Activated CD8-positive, alpha-beta T cell treated with anti-CD3 and anti-CD28 coated beads, Interleukin-2, amount 10 ng/mL, durations not matched to agents 7 days and 5 days (primary cell): ENCODE measurements at places on chromosomes 4 and X.

DNA sequence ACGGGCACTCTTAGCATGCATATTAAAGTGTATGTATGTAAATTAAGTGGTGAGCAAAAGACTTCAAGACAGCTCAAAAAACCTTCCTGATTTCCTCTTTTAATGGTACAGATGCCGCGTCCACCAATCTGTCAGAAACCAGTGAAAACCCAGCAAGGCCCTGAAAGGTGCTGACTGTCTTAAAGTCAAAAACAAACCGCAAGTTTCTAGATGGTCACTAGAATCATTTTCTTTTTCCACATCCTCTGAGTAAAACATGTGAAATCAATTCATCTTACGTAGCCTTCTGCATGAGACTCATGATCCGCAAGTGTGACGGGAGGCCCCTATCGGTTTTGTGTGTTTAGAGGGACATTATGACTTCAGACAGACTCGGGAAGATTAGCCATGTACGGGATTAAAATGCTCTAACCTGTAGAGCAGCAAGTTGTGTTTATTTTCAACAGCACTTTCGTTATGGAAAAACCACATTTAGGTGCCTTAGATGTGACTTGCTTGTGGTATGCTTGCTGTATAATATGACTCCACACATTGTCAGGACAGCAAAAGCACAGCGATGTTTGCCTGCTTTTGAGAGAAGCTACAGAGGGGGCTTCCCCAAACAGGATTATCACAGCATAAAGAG, 88.2 kb upstream of the STS start:
- DNase-seq = no peak

GRCh38 chr4:54282837-54283236, 53.7 kb downstream of the PDGFRA start:
- no peak for DNase-seq

GRCh38 chr4:177964693-177965168, 522.5 kb upstream of the AGA start:
- no peak for DNase-seq

GRCh38 chrX:20517565-20517964, 250.9 kb upstream of the RPS6KA3 start:
- DNase-seq = no peak

DNA sequence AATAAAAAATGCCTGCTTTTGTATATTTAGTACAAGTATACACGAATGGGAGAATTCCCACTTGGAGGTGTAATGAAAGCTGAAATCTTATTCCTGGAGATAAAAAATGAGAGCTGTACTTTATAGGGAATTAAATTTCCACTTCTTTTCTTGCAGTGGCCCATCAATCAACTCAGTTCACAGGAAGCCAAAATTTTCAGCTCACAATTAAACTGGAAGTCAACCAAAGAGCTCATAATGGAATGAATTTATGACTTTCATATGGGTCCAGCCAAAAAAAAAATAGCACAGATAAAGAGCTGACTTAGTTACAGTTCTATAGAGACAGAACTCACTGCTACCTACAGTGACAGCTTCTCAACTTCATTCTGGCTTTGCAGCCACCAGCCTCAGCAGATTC, 115.2 kb upstream of the TBC1D9 start:
- no peak for DNase-seq

- no peak for DNase-seq
Measured at GRCh38 chr4:159582685-159583084, 479.8 kb downstream of the RAPGEF2 start.

- DNase-seq = no peak
Measured at GRCh38 chrX:153595859-153596857, 2.8 kb downstream of the CCNQ start.

DNA sequence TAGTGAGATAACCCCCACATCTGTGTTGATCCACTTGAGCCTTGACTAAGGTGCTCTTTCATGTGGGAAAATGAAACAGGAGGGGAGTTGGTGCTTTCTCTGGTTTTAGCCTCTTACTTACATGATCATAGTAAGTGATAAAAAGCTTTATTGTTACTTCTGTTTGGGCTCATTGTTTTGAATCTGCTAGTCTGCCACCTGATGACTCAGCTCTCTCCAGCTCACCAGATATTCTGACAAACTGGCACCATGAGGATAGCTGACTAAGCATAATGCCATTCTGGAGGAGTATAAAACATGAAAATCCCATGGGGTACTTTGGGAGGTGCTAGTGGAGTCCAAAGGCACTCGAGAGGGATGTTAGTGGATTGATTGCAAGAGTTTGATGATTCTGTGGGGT, 824.0 kb downstream of the RAPGEF2 start:
- no peak for DNase-seq

GRCh38 chr4:38861791-38862190, 5.2 kb upstream of the TLR6 start:
- DNase-seq = no peak

DNA sequence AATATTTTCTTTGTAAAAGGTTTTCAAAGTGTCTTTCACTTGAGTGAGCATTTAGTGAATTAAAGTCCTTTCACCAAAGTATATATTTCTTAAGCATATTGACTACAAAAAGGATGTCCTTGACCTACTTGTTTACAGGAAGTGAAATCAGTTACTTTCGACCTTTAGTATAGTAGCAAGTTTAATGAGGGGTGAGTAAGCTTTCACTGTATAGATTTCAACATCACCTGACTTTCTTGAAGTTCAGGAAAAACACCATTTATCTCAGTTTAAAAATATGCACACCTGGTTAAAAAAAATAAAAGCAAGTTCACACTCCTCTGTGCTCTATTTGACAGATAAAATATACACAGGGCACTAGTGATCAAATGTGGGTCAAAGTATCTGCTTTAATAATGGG, 88.1 kb downstream of the CCSER1 start:
- no peak for DNase-seq

DNA sequence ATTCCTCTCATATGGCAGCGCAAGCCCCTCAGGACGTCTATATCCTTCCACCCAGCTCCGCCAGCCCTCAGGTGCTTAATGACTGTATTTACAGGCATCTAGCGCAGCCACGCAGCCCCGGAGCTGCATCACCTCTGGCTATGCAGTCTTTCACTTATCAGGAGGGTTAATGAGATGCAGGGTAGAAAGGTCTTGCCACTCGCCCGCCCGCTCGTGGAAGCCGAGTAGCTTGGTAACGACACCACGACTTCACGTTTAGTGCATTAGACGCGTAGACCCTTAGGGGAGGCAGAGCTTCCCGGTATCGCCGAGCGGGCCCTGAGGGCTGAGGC, 1.5 kb upstream of the SLC16A2 start:
- DNase-seq = no peak

GRCh38 chr4:116913451-116913850, 171.9 kb downstream of the TRAM1L1 start:
- DNase-seq = no peak

DNA sequence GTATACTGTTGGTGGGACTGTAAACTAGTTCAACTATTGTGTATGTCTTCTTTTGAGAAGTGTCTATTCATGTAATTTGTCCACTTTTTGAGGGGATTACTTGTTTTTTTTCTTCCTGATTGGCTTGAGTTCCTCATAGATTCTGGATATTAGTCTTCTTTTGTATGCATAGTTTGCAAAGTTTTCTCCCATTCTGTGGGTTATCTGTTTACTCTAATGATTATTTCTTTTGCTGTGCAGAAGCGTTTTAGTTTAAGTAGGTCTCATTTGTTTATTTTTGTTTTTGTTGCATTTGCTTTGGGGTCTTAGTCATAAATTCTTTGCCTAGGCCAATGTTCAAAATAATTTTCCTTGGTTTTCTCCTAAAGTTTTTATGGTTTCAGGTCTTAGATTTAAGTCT, 26.6 kb upstream of the ANTXR2 start:
- DNase-seq = no peak

DNA sequence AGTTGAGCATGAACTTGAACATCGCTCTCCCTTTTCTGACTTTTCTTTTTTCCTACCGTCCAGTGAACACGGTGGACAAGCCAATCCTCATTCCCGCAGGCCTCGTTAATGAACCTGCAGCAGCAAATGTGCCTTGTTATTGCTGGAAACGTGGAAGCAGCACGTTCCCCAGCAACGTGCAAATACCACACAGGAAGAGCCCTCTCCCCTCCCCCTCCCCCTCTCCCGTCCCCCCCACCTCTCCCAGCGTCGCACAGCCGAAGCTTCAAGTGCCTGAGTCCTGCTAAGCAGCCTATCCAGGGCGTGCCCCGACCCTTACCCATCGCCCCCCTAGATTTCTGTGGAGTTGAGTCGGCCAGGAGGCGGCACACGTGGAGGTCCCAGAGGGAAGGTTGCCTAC, 219.9 kb downstream of the BCOR start:
- DNase-seq = no peak

DNA sequence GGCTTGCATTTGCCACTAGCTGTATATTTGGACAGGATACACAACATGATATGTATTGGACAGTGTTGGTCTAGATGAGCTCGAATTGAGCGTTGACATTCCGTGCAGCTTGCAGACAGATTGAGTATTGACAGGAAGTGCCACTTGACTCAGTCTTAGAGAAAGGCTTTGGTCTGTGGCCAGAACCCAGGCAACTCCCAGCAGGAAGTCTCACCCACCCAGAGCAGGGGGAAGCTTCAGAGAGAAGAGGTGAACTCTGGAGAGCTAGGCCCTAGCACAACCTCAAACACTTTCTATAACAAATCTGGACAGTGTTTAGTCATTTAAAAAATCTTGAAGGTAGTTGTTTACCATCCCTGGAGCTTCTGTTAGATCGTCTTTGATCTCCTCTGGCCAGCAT, 280.5 kb downstream of the FBXW7 start:
- peak; percentile 81 for DNase-seq

GRCh38 chr4:72144241-72144640, 112.4 kb downstream of the NPFFR2 start:
- DNase-seq = no peak

- DNase-seq = no peak
Measured at GRCh38 chrX:139113708-139114107, 402.2 kb upstream of the FGF13 start.

DNA sequence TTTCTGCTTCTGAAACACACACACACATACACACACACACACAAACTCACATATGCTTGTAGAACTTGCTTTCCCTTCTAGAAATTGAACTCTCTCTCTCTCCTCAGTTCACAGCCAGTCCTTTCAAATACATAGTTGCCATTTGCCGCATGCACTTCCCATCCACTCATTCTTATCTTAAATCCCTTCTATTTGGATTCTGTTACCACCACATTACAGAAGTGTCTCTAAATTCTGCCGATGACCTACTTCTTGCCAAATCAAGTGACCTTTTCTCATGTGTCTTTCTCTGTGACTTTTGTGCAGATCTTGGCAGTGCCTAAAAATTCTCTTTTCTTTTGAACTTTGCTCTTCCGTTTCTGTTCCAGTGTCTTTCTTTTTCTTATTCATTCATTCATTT, 7.5 kb upstream of the MYOZ2 start:
- DNase-seq = no peak

DNA sequence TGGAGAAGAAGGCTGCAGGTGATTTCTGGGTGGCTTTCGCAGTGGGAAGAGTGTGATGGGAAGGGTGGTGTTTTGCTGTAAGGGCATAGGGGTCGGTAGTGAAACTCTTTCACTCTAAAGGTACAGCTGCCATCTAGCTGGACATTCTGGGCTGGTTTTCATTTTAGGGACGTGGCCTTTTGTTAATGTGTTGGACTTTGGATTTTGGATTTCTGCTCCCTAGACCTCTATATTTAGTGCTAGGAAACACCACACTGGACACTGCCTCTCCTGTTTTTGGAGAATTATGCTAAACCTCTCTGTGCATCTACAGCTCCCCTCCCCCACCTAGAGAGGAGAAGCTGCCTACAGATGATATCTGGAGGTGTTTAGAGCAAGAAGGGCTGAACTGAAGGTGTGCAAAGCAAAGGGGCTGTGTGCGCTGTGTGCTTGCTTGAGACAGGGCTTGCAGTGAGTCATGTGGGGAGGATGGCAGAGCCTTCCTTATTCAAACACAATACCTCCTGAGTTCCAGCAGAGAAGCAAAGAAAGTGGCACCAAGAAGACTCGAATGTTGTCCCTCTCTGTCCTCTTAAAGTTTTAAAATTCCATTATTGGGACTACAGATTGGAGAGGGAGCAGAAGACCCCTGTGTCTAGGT, 47.9 kb downstream of the STARD8 start:
- DNase-seq = no peak

GRCh38 chr4:109590905-109591304, 30.9 kb downstream of the MCUB start:
- DNase-seq = no peak

GRCh38 chr4:152659806-152660205, 20.0 kb downstream of the TMEM154 start:
- no peak for DNase-seq

- no peak for DNase-seq
Measured at GRCh38 chrX:53768865-53769264, 82.3 kb upstream of the HUWE1 start.

GRCh38 chr4:94575652-94576051, 123.9 kb downstream of the PDLIM5 start:
- DNase-seq = no peak

GRCh38 chrX:12891915-12892506, 14.4 kb upstream of the TLR8 start:
- no peak for DNase-seq

DNA sequence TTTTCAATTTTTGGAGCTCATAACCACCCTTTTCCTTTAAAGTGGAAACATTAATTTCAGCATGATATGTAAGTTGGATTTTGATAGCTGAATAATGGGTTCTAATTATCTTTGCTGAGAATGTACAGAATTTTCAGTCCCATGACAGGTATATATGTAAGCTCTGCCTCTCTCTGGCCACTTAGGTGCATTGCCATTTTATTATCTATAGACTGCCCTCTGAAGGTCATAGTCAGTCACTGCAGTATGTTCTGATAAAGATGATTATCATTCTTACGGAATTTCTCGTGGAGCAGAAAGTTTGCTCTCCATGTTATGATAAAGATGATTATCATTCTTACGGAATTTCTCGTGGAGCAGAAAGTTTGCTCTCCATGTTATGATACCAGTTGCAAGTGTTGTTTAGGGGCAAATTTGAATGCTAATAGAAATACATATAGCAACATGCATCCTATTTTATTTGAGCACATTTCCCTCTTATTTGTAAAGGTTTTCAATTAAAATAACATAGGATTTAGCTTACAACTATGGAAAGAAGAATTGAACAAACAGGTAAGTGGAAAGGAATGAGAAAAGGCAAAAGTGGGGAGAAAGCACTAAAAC, 10.4 kb downstream of the AFP start:
- peak; percentile 22 for DNase-seq

DNA sequence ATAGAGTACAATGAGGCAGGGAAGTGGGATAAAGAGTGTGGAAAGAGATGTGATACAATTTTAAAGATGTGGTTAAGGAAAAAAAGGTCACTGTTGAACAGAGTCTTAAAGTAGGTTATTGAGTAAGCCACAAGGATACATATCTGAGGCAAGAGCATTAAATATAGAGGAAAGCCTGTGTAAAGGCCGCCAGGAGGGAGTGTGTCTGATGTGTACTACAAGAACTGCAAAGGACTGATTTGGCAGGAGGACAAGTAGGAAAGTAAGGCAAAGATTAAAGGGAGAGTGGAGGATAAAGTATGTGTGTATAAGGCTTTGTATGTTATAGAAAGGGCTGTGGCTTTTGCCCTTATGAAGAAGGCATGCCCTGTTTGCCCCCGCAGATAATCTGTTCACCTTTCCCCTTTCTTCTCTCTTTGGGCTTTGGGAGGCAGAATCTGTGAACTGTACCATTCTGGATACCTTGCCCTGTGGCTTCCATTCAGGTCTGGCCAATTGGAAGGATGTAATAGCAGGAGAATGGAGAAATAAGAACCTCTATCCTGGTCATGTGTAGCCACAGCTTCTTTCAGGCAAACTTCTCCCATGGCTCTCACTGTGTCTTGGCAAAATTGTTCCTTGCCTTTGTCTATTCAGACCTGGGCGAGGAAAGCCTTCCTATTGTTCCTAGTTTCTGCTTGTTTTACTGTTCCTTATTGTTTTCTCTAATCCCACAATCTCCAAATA, 68.9 kb upstream of the FAM47B start:
- no peak for DNase-seq
